ENCODE measurements at places on chromosomes 2 and 18. TPM values are rescaled to one million over a fixed set of nuclear protein-coding genes. Genes with fewer than 3 reads are reported as not detected.

GRCh38 chr2:36355151-36355889 lies at the start of gene CRIM1:
Gene CRIM1 (plus strand): TSS chr2:36355778. CDS start chr2:36356293, 515 bp downstream.
- peak; percentile 91 for DNase-seq

- DNase-seq: no peak
Measured at GRCh38 chr2:149899390-149899789, 311.8 kb upstream of the MMADHC start.

DNA sequence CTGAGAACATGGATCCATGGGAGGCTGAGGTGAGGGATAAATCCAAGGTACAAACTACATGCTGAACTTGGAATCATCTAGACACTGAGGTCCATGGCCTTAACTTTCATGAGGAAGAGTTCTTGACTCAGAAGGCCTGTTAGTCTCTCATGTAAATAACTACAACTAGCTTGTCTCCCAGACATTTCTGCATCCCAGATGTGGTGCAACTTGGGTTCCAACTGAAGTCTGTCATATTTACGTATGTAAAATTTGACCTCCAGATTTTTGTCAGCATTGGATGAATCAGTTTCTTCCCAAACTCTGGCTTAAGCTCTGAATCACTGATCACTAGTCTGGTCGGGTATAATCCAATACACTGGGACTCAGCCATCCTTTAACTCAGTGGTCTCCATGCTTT lies 306.9 kb downstream of the PDE11A start:
- no peak for DNase-seq

DNA sequence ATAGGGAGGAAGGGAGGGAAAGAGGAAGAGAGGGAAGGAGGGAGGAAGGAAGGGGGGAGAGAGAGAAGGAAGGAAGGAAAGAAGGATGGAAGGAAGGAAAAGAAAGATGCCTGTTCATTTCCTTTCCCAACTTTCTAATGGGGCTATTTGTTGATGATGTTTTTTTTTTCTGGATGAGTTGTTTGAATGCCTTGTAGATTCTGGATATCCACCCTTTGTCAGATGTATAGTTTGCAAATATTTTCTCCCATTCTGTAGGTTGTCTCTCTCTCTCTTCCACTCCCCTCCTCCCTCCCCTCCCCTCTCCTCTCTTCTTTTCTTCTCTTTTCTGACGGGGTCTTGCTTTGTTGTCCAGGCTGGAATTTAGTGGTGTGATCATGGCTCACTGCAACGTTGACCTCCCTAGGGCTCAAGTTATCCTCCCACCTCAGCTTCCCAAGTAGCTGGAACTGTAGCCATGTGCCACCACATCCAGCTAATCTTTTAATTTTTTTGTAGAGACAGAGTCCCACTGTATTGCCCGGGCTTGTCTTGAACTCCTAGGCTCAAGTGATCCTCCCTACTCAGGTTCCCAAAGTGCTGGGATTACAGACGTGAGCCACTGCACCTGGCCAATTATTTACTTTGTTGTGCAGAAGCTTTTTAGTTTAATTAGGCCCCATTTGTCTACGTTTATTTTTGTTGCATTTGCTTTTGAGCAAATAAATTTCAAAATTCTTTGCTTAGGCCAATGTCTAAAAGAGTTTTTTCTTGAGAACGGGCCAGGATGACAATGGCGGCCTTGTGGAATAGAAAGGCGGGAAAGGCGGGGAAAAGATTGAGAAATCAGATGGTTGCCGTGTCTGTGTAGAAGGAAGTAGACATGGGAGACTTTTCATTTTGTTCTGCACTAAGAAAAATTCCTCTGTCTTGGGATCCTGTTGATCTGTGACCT lies 57.3 kb upstream of the FAM117B start:
- DNase-seq: no peak

KIF5C gene
- under 0.01 TPM for total RNA-seq

- no peak for DNase-seq
Measured at GRCh38 chr2:102463160-102463559, 9.9 kb upstream of the SLC9A4 start.

NCKAP5 gene
- 9.3 TPM for total RNA-seq

CRYBA2 gene
- total RNA-seq: not detected

DNA sequence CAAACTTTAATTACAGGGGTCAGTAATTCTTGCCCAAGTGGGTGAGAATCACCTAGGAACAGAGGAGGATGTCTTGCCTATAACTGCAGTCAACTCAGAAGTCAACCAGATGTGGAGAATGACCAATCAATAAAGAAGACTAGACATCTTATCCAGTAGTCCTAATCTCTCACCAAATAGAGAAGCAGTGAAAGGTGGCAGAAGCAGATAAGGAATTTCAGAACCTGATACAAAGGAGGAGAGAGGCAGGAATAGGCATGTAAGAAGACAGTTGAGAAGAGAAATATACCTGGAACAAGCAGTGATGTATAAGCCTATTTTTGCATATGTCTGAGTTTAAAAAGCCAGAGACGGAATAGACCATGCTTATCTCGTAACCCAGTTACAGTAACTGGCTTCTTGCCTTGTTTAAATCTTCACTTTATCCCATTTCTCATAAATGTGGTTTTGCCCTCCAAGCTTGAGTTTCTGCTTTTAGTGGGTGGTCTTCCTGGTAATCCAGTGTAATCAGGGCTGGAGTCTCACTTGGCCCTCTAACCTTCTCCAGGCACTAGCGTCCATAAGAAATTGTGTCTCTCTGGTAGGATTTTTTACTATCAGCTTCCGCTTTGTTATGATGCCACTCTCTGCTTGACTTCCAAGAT lies 401.0 kb downstream of the SUCLG1 start:
- no peak for DNase-seq

DNA sequence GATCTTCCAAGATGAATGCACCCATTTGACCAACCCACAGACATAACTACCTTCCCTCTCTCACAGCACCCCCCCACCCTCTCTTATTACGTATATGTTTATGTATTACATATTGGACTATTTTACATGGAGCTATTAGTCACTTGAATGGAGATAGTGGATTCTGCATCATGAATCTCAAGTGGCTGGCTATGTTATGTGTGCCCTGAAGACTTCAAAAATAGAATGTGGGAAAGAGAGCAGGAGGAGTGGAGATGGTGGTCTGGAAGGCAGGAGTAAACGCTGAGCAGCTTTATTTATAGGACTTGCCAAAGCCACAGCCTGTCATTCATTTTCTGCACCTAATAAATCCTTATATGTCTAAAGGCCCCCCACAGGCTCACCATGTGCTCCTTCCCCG lies 4.9 kb downstream of the ANTXR1 start:
- DNase-seq: no peak

- peak; percentile 43 for DNase-seq
Measured at GRCh38 chr18:48639772-48640432, 101.1 kb downstream of the CTIF start.

GRCh38 chr18:13849791-13850190 lies 25.8 kb downstream of the MC5R start:
- no peak for DNase-seq

GRCh38 chr2:190908532-190908931 lies 27.9 kb downstream of the GLS start:
- DNase-seq: no peak

ARHGEF4 gene
- total RNA-seq: 48.8 TPM

DNA sequence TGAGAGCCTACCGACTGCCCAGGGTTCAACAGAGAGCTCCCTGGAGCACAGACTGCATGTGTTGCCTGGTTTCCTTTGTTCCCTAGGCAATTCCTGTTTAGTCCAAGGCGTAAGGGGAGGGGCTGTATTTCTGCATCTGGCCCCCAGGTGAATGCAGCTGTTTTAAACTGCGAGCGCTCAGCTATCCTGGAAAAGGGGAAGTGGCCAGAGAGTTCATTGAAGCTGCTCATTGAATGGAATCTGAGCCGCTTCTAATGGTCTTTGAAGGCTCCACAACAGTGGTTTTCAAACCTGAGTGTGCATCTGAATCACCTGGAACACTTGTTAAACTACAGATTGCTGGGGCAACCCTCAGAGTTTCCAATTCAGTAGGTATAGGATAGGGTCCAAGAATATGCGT lies 18.1 kb downstream of the MAPK4 start:
- no peak for DNase-seq

DNA sequence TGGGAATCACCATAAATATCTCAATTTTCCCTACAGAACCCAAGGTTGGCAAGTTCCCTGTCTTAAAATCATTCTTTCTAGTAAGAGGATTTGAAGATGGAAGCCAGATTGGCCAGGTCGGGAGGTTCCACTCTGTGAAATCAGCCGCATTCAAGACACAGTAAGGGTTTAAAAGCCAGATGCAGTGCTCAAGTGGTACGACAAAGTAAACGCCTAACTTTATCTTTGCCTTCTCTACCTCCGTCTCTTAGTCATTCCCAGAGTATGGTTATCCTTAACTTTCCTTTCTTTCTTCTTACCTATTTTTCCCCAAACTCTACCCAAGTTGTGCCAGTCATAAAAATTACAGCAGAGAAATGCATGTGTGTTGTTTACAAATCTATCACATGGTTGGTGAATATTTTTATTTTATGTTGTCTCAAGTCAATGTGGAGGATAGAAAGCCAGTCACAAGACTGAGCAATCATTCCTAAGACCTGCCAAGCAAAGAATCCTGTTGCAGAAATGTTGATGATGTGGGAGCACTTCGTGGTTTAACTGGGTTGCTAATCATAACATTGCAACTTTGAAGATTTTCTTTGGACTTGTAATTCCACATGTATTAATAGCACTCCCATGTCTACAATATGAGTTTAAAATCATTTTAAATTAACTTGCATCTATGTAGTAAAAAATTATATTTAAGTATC lies 62.6 kb downstream of the SLC40A1 start:
- peak; percentile 28 for DNase-seq

DNA sequence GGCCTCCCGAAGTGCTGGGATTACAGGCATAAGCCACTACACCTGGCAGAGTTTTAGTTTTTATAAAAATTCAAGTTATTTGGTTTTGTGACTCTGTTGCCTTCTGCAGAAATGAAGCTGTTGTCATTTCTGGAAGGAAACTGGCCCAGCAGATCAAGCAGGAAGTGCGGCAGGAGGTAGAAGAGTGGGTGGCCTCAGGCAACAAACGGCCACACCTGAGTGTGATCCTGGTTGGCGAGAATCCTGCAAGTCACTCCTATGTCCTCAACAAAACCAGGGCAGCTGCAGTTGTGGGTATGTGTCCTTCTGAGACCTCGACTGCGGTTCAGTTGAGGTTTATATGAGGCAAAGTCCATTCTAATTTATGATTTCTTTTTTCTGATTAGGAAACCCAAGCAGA lies 7.2 kb downstream of the MTHFD2 start:
- DNase-seq: peak; percentile 50

DNA sequence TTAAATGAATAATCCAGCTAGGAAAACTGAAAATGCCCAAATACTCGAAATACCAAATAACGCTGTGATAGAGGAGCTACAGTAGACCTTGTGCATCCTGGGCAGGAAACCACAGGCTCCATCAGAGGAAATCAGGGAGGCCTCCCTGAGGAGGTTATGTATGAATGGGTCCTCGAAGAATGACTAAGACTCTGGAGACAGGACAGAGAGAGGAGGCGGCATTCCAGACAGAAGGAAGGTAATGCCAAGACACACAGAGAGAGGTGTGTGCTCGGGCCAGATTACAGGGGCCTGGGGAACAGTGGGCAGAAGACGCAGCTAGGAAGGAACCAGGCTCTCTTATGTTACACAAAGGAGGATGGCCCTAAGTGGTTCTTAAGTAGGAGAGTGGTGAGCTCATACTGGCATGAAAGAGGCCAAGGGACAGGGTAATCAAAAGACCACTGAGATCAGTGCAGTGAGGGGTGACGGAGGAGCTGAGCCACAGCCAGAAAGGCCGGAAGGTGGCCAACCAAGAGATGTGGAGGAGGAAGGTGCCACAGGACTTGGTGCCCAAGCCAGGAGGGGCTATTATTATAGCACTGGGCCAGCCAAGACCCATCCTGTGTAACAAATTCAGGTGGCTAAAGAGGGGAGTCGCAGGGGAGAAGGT lies 9.9 kb downstream of the ST3GAL5 start:
- DNase-seq: no peak

DNA sequence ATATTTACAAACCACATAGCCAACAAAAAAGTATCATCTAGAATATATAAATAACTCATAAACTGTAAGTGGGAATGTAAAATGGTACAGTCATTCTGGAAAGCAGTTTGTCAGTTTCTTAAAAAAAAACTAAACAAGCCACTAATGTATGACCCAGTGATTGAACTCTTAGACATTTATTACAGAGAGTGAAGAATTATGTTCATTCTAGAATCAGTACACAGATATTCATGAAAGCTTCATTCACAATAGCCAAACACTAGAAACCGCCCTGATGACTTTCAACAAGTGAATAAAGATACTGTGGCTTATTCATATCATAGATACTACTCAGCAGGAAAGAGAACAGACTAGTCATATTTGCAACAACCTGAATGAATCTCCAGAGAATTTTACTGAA lies 1541.5 kb downstream of the LRP1B start:
- peak; percentile 48 for DNase-seq

GRCh38 chr2:98372579-98372978 lies 26.3 kb downstream of the CNGA3 start:
- no peak for DNase-seq

GPR45 gene
- total RNA-seq: not detected

DNA sequence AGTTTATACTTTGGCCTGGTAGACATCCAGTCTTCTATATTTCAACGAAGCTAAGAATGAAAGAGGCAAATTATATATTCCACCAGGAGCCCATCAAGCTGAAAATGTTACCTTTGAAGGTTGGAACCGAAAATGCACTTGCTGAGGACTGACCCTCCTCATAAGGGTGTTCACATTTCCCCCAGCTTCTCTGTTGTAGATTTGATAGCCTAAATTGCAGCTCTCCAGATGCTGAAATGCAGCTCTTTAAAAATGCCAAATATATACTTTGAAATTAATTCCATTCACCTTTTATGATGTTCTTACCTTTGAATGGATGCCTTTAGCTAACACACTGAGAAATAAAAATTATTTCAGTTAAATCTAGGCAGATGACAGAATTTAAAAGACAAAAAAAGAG lies 1.8 kb upstream of the FIGN start:
- DNase-seq: no peak

DNA sequence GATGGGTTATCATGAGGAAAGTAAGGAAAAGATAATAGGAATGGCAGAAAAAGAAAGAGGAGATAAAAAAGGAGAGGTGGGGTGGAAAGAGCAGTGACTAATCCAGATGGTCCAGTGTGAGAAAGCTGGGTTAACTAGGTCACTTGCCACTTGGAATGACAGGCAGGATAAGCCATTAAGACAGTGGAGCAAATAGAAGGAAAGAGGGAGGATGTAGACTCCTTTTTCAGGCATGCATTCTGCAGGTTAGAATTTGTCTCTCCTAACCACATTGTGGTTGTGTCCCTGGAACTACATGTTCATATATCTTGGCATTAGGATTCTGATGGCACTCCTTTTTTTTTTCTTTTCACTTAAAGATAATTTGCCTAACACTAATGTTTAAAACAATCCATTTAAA lies 13.4 kb upstream of the NEMP2 start:
- peak; percentile 87 for DNase-seq

Measured in mammary epithelial cell (primary cell).